Pancreas (tissue), 10 donors: ENCODE measurements at places on chromosomes 13 and 19.

GRCh38 chr13:22287343-22287920 lies 616.6 kb downstream of the FGF9 start:
- DNase-seq = no peak

DNA sequence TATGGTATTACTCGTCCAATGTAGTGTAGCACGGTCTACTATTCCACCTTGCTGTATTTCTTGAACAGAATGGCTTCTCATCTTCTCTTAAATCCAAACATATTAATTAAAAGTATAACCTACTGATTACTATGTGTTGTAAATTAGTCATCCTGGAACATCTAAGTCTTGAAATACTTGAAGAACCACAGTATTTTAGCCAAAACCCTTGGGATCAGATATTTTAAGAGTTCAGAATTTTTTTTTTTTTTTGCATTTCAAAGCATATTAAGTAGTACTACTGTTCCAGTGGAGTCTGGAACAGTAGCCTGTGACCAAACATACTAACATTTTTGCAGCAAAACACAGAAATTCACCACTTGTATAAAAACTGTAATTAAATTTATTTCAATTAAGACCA lies 30.1 kb downstream of the ZC3H13 start:
- no peak for DNase-seq

DNA sequence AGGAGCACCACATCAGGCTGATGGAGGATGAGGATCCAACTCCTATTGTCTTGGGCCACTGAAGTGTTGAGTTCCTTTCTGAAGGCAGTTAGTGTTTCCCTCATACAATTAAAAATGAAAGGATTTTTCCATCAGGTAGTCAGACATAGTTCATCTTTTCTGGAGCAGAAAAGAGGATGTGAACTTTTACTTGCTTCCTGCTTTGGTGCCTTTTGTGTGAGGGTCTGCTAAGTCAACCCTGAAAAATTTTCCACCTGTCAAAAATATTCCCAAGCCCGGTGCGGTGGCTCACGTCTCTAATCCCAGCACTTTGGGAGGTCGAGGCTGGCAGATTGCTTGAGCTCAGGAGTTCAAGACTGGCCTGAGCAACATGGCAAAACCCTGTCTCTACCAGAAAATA lies 43.9 kb downstream of the RGCC start:
- DNase-seq = no peak

- no peak for DNase-seq
These were observed 242.1 kb downstream of the KLF5 start for GRCh38 chr13:73300718-73301425.

DNA sequence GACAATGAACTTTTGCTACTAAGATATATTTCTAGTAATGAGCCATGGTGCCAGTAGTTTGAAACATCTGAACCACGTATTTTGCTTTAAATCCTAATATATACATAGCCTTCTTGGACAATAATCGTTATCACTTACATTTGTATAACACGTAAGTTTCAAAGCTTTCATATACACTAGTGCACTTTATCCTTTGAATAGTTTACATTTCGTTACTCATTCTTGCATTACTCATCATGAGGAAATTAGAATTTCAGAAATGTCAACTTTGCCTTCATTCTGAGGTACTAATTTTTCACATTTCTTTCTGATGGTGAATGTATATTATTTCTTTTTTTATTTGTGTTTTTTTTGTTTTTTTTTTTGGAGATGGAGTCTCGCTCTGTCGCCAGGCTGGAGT lies 5.8 kb downstream of the KBTBD7 start:
- no peak for DNase-seq

DNA sequence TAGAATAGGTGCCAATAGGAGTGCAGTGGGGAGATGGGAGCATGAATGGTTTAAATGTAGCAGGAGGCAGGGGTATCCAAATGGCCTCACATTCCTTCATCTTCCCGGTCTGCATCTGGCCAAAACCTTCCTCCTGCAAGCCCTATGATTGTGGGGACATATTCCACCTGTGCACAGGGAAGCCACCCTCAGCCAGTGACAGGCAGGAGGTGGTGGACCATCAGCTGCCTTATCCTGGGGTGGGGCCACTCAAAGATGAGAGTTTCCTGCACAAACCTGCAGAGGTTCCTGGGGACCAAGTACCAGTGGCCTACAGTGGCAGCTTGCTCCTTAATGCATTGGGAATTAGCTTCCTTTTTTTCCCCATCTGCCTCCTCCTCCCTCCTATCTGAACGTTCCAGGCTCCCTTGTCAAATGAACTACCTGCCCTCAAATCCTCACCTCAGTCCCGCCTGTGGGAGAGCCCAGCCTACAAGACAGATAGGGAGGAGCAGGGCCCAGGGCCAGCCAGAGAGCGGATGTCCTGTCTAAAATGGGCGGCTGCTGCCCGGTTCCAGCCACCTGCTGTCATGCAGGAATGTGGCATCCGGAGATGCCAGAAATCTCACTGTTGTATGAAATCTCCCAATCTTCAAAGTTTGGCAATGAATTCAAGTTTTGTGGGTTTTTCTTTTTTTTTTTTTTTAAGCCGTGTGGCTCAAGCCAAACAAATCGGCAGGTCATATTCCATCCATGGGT lies 85.0 kb downstream of the TSHZ3 start:
- DNase-seq = no peak

DNA sequence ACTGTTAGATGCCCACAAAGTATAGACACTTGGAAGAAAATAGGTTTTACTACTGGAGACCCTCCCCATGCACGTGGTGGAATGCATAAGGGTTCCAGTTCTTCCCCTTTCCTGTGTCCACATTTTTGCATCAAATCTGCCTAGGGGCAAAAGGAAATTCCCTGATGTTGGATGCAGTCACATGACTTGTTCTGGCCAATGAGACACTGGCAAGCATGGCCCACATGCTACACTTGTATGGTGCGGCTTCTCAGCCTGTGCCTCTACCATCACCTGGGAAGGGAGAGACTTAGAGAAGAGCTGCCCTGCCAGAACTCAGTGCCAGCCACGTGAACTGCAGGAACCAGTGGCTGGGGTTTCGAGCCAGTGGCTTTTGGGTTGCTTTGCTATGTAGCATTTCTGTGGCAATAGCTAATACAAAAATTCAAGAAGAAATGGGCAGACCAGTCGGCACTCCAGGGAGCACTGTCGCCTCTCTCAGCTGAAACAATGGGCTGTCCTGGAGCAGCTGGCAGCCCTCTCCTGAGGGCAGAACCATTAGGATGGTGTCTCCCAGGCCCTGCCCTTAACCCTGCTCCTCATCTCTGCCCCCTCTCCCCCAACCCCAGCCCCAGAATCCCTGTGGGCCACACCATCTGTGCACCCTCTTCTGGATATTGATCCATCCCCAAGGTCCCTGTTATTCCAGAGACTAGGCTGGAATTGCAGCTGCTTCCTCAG lies 634.0 kb downstream of the UQCRFS1 start:
- no peak for DNase-seq

DNA sequence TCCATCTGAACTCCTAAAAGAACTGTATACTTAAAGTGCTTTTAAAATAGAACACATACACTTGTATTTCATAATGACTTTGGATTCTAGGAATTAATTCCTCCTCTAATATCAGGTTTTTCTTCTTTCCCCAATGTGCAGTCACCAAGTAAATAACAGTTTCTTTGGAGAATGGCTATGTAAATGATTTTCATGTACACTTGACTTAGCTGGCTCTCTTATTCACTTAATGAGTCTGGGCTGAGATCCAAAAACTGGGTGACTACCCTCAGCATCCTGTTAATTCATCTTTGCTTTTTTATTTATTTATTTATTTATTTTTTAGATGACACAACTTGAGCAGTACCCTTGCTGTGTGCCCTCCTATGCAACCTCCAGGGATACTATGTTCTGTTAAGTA lies 1003.7 kb downstream of the SLITRK1 start:
- DNase-seq = no peak

GRCh38 chr19:16571822-16572331 lies 338 bp downstream of the SLC35E1 start:
- peak; percentile 65 for DNase-seq

- no peak for DNase-seq
These were observed 95.7 kb downstream of the SPRY2 start for GRCh38 chr13:80245162-80245733.

DNA sequence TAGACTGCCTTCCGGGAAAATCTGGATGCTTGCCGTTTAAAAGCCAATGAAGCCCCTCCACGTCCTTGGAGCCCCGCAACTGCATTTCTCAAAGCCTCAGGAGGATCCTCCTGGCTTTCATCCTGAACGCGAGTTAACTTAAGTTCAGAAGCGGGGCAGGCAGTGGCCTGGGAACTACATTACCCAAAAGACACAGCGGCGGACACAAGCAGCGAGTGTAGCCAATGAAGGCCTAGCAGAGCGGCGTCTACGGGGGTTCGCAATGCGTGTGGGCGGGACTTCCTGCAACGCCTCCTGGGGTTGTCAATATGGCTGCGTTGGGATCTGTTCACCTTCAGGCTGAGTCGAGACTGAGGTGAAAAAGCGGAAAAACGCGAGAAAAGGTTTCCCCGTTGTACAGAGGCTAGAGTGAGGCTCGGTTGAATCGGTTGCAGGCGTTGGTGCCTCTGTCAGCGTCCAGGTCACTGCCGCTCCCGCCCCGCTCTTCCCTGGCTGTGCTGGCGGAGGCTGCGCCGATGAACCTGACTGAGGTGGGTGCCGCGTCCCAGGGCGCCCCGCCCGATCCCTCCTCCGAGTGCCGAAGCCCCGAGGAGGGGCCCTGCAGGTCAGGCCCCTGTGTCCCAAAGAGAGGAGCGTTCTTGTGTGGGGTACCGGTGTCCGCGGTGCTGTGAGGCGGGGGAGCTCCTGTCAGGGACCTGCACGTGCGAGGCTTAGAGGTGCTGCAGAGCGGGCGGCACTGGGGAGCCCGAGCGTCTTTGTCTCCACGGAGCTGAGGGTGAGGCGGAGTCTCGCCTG lies at the start of gene ZNF17:
ZNF17 (plus strand) TSS at position 285 of the 795 bp plus-strand sequence. CDS start 2,455 bp downstream, outside the sequence.
- DNase-seq = peak; percentile 96

DNA sequence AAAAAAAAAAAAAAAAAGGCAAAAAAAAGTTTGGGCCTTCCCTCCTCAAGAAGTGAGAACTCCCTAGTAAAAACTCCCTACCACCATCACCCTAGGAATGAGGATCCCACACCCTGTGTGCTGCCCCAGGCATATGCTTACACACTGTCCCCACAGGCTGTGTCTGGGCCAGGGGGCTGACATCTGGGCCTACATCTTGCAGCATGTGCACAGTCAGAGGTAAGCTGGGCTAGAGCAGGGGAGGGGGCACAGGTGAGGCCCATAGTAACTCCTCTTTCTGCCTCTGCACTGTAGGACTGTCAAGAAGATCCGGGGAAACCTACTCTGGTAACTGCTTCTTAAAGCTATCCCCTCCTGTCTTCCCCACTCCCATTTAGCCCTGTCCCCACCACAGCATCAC lies 1.0 kb downstream of the HAUS5 start:
- DNase-seq = no peak

DNA sequence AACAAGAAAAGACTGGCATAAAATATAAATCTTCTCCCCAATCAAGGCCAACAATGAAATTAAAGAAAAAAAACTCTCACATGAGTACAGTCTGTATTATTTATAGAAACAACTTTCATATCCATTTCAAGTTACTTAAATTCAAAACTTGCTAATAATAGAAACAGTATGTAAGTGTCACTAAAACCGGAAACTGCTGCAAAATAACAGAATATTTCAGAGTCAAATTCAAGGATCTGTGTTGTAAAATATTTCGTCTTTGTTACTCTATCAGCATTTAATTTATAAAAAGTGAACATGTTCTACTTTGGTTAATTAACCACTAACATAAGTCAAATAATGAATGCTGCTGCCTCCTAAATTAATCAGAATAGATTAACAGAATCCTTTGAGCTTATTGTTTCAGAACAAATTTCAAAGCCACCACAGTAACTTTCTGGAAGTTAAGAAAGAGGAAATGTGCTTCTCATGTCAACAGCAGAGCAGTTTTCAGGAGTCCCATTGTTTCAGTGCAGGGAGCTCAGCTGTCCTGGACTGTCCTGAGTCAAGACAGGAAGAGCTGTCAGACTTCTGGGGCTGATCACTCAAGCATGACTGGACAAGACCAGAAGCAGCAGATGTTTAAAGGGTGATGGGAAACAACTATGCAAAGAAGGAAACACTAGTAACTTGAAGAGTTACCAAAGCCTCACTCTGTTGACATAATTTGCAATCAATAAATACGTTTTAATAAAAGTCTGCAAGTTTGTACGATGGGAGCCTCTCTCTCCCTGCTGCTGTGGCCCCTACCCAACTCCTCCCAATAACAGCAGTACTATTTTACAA lies 76.9 kb downstream of the FOXO1 start:
- DNase-seq = no peak

DNA sequence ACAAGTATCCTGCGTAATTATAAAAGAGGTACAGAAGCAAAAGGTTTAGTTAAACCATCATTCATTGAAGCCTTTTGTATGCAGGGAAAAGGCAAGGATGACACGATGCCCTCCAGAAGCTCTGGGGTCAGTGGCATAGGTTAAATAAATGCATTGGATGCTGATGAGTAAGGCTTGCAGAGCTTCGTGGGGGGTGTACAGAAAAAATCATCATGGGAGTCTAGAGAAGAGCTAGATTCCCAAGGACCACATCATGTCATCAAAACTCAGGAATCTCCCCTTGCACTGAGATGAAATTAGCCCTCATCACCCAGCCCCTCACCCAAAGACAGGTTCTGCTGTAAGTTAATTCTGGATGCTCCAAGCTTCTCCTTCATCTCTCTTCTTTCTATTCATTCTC lies 8.3 kb downstream of the FPR1 start:
- DNase-seq = no peak

DNA sequence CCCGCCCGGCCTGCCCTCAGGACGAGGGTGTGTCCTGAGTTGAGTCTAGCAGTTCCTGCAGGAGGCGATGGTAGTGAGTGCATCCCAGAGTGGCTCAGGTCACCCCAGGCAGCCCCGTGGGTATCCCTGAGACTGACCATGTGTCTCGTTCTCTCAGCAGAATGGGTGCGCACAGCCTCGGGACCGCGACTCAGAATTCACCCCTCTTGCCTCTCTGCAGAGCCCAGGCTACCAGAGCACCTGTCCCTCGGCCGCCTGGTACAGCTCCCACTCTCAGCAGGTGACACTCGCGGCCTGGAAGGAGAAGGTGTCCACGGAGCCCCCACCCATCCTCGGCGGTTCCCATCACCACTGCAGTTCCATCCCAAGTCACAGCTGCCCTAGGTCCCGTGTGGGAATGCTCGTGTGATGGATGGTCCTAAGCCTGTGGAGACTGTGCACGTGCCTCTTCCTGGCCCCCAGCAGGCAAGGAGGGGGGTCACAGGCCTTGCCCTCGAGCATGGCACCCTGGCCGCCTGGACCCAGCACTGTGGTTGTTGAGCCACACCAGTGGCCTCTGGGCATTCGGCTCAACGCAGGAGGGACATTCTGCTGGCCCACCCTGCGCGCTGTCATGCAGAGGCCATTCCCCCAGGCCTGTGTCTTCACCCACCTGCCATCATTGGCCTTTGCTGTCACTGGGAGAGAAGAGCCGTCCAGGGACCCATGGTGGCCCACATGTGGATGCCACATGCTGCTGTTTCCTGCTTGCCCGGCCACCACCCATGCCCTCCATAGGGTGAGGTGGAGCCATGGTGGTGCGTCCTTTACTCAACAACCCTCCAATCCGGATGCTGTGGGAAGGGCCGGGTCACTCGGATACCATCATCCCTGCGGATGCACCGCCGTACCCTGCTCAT lies 87.1 kb upstream of the MCF2L start:
- no peak for DNase-seq
